ENCODE measurements at places on chromosomes 12 and 14. TPM values are rescaled to one million over a fixed set of nuclear protein-coding genes. Genes with fewer than 3 reads are reported as not detected.

The NFE2 gene
- total RNA-seq = not detected

The PROX2 gene
- total RNA-seq = not detected

The CSRP2 gene
- total RNA-seq = 12.8 TPM

The STYK1 gene
- total RNA-seq = 3.2 TPM

The MBD6 gene
- total RNA-seq = 8.6 TPM

The HNF1A gene
- not detected for total RNA-seq
